CD4-positive, CD25-positive, alpha-beta regulatory T cell (primary cell): ENCODE measurements at places on chromosomes 12 and 14. TPM values are rescaled to one million over a fixed set of nuclear protein-coding genes. Genes with fewer than 3 reads are reported as not detected.

The EIF4B gene
- polyA plus RNA-seq: 71.3 TPM

The SERPINA10 gene
- not detected for polyA plus RNA-seq

The SYT1 gene
- polyA plus RNA-seq: not detected

The KCNC2 gene
- not detected for polyA plus RNA-seq

The CD63 gene
- polyA plus RNA-seq: 145 TPM

The IL26 gene
- polyA plus RNA-seq: not detected

The KRT6C gene
- not detected for polyA plus RNA-seq

The CCDC60 gene
- polyA plus RNA-seq: not detected

The IL31 gene
- not detected for polyA plus RNA-seq

DNA sequence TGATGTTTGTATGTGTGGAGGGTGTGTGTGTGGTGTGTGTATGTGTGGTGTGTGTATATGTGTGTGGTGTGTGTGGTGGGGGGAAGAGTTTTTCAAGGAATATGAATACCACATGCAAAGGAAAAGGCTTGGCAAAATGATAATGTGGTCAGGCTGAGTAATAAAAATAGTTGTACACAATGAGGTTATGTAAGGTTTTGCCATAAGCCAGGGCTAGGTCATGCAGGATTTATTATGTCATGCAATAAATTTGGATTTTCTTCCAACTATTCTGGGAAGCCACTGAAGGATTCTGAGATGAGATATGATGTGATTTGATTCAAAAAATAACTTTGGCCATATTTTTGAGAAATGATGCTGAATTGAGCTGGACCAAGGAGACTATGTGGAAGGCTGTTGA is 1191.6 kb upstream of the SEL1L start:
- no peak for DNase-seq

DNA sequence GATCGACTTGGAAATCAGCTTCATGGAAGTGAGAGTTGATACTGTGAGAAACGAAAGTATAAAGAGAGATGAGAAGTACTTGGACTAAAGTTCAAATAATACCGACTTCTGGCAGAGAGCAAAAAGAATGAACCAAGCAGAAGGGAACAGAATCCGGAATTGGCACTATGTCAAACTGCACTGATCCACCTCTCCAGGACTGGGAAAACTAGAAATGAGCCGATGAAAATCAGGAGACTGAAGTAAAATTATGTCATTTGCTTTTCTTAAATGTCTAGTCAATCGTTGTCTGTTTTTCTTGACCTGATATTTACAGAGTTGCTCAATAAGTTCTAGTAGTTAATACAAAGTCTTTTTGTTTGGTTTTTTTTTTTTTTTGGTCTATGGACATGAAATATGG is 163.0 kb upstream of the FOXG1 start:
- DNase-seq: no peak

GRCh38 chr14:36672095-36672494 is 10.4 kb downstream of the PAX9 start:
- no peak for DNase-seq

GRCh38 chr14:50257732-50258131 is 26.4 kb upstream of the SOS2 start:
- no peak for DNase-seq

GRCh38 chr12:102069707-102070106 is 7.9 kb upstream of the WASHC3 start:
- DNase-seq: no peak

- DNase-seq: no peak
Measured at GRCh38 chr12:116528498-116528897, 30.7 kb upstream of the MAP1LC3B2 start.

- no peak for DNase-seq
Measured at GRCh38 chr12:12219664-12220063, 47.2 kb downstream of the LRP6 start.

DNA sequence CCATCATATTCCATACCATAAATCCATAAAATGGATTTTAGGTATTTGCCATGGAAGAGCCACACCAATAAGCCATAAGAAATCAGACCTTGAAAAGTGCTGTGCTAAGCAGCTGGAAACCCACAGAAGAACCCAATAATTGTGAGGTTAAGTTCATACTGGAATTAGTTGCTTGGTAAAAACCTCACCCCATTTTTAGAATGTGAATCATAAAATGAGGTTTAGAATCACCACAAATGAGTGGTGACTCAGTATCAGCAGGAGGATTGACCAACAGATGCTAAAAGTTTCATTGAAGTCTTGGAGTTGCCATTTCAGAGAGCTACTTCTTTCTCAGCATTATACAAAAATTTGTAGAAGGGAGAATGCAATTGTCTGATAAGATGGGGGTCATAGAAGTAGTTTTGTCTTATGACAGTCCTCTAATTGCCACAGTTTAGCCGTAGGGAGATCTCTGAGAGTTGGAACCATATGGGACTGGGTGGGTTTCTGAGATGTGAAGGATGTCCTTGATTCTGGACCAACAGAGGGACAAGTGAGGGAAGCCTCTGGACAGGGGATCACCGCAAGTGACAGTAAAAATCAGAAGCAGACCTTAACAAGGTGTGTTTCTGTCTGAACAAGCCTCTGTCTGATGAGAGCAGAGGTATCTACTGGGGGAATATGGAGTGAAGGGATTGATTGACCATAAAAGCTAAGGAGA is 1.4 kb upstream of the STON2 start:
- no peak for DNase-seq

GRCh38 chr12:113005762-113006161 is 27.4 kb downstream of the OAS2 start:
- no peak for DNase-seq
